Naive thymus-derived CD8-positive, alpha-beta T cell (primary cell): ENCODE measurements at places on chromosomes 2 and 18. TPM values are rescaled to one million over a fixed set of nuclear protein-coding genes. Genes with fewer than 3 reads are reported as not detected.
A peak's percentile ranks its signal among the peaks of the same experiment; 100 is the strongest.

DNA sequence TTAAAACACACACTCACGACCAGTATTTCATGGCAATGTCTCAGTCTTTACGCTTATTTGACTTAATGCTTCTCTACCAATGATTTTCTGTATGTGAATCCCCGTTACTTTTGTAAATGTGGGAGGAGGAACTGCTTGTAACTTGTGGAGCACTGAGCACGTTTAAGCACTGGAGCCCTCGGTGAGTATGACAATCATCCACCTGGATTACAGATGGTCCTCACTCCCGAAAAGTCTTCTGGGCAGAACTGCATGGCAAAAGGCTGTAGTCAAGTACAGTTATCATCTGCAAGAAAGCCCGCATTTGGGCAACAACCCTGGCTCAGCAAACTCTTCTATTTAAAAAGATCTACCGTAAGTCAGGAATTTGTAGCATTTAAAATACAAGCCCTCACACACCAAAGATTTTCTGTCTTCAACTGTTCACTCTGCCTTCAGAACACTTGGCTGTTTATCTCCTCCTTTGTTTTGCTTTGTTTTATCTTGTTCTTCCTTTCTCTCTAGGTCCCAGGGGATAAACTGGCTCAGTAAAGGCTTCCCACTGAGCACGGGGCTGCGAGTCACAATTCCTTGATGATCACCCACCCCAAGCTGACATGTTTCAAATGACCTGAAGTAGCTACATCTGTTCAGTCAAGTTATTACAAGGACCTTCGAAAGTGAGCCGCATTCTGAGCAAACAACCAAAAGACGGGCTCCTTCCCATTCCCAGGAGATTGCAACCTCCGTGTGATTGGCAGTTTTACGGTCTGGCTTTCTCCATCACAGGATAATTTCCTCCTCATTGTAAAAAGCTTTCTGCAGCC lies 102.2 kb downstream of the DLGAP1 start:
- H3K4me1 ChIP-seq = no peaks in the 10 kb centered on the region
- no peaks in the 10 kb centered on the region for H3K36me3 ChIP-seq
- H3K27me3 ChIP-seq = peaks cover 8% of the 10 kb centered on the region
- no peak overlapping the region for H3K4me3 ChIP-seq

G6PC2 gene
- not detected for total RNA-seq

DNA sequence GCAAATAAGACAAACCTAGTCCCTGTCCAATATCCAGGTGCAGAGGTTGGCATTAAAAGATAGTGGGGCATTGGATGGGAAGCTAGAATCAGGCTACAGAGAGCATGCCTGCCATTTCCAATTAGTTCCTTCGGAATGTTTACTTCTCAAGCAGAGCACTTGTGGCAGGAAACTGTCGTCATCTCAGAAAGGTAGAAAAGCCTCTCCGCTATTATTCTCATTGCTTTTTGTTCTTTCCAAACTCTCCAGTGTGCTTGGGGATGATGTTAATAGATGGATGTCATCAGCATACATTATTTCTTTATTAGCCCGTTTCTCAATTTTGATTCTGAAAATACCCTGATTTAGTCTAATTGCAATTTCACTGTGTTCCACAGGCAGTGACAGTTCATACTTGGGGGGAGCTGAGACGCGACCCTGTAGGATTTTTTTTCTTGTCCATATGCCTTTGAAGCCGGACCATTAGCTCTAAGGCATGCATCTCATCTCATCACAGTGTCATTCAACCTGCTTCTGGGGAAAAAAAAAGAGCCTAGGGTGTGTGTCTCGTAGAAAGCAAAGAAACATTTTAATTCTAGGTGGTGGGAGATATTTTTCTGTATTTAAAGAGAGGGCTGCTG lies 7.7 kb downstream of the ASB18 start:
- peaks cover 63% of the 10 kb centered on the region for H3K27me3 ChIP-seq
- no peaks in the 10 kb centered on the region for H3K36me3 ChIP-seq
- no peak for DNase-seq
- no peak overlapping the region for H3K27ac ChIP-seq
- H3K4me1 ChIP-seq = no peaks in the 10 kb centered on the region
- H3K4me3 ChIP-seq = no peak overlapping the region

GRCh38 chr2:230925443-230925878 lies 419 bp upstream of the GPR55 start:
- H3K27ac ChIP-seq = peak overlapping the region; percentile 92
- peaks cover 21% of the 10 kb centered on the region for H3K4me1 ChIP-seq
- H3K27me3 ChIP-seq = no peaks in the 10 kb centered on the region
- peak overlapping the region; percentile 90 for H3K4me3 ChIP-seq

DNA sequence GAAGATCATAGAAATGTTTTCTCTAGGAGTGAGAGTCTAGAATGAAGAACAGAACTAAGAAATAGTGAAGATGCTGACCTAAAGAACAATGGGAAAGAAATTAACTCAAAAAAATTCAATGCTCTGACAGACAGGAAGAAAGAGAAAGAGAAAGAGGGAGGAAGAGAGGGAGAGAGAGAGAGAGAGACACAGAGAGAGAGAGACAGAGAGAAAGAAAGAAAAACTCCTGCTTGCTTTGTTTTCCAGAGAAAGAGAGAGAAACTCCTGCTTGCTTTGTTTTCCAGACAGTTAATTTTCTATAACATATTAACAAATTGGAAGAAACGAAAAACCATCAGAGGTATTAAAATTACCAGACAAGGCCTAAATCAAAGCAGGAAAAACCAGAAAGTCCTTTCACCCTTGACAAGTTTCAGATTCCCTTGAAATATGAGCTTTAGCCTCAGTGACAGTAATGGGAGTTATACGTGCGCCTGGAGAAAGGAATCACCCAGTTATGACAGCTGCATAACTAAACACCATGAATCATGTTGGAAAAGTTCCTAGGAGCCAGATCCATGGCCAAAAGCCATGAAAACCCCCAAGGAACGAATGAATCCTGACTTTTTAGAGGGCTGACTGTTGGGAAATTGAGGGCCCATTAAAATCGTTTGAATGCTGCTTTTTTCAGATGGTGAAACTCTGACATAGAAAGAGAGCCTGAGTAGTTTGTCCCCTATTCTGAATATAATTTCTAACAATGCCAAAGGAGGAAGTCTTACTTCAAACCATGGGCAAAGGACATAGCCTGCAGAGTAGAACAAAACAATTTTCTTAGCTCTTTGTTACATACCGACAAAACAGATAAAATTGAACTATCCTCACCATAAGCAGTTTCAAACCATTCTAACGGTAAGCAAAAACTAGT lies 228.6 kb upstream of the CHST9 start:
- no peak overlapping the region for H3K27ac ChIP-seq
- no peaks in the 10 kb centered on the region for H3K36me3 ChIP-seq
- DNase-seq = no peak
- H3K4me3 ChIP-seq = no peak overlapping the region

RASGRP3 gene
- total RNA-seq = 3.7 TPM

- H3K27ac ChIP-seq = peak overlapping the region; percentile 43
- H3K36me3 ChIP-seq = peaks cover 36% of the 10 kb centered on the region
Observed at GRCh38 chr18:63262369-63263335, 56.9 kb downstream of the BCL2 start.

- no peaks in the 10 kb centered on the region for H3K4me1 ChIP-seq
- no peaks in the 10 kb centered on the region for H3K27me3 ChIP-seq
- H3K4me3 ChIP-seq = no peak overlapping the region
- H3K27ac ChIP-seq = no peak overlapping the region
- DNase-seq = no peak
- no peaks in the 10 kb centered on the region for H3K36me3 ChIP-seq
Observed at GRCh38 chr2:20593072-20594034, 57.5 kb downstream of the HS1BP3 start.

DNA sequence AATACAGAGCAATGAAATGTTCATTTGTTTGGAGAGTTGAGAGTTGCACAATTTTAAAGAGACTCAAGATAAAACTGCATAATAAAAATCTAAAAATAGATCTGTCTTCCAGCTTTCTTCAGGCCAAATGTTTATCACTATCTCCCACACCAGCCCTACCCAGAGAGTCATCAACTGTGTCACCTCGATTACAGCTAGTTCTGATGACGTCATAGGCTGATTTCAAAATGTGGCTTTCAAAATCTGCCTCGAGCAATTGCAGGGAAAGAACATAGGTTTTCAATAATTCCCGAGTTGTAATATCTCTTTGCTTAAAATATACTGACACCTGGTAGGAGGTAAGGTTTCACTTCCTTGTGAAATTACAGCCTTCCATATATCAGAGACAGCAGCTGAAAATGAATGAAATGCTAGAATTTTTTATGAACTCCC lies 677.6 kb upstream of the ID2 start:
- H3K27ac ChIP-seq = no peak overlapping the region
- no peak overlapping the region for H3K4me3 ChIP-seq
- no peaks in the 10 kb centered on the region for H3K27me3 ChIP-seq
- H3K4me1 ChIP-seq = peaks cover 3% of the 10 kb centered on the region

EVX2 gene
- not detected for total RNA-seq

GRCh38 chr2:74822771-74823566 lies 11.0 kb upstream of the HK2 start:
- no peaks in the 10 kb centered on the region for H3K36me3 ChIP-seq
- no peak overlapping the region for H3K27ac ChIP-seq
- H3K4me3 ChIP-seq = no peak overlapping the region
- DNase-seq = no peak

GRCh38 chr2:218006741-218007140 lies 3.9 kb upstream of the TNS1 start:
- H3K4me1 ChIP-seq = peaks cover 14% of the 10 kb centered on the region
- DNase-seq = no peak
- H3K27me3 ChIP-seq = peaks cover 33% of the 10 kb centered on the region
- H3K36me3 ChIP-seq = no peaks in the 10 kb centered on the region

PDK1 gene
- 64.9 TPM for total RNA-seq

GRCh38 chr18:22551536-22552151 lies 133.9 kb upstream of the CTAGE1 start:
- H3K4me3 ChIP-seq = no peak overlapping the region
- no peaks in the 10 kb centered on the region for H3K4me1 ChIP-seq
- H3K36me3 ChIP-seq = no peaks in the 10 kb centered on the region
- no peak overlapping the region for H3K27ac ChIP-seq

GRCh38 chr2:155696571-155696970 lies 636.0 kb downstream of the NR4A2 start:
- no peak overlapping the region for H3K27ac ChIP-seq
- H3K36me3 ChIP-seq = no peaks in the 10 kb centered on the region
- peaks cover 4% of the 10 kb centered on the region for H3K27me3 ChIP-seq
- no peak overlapping the region for H3K4me3 ChIP-seq
- no peak for DNase-seq
- H3K4me1 ChIP-seq = peaks cover 2% of the 10 kb centered on the region

DRC1 gene
- total RNA-seq = not detected

DNA sequence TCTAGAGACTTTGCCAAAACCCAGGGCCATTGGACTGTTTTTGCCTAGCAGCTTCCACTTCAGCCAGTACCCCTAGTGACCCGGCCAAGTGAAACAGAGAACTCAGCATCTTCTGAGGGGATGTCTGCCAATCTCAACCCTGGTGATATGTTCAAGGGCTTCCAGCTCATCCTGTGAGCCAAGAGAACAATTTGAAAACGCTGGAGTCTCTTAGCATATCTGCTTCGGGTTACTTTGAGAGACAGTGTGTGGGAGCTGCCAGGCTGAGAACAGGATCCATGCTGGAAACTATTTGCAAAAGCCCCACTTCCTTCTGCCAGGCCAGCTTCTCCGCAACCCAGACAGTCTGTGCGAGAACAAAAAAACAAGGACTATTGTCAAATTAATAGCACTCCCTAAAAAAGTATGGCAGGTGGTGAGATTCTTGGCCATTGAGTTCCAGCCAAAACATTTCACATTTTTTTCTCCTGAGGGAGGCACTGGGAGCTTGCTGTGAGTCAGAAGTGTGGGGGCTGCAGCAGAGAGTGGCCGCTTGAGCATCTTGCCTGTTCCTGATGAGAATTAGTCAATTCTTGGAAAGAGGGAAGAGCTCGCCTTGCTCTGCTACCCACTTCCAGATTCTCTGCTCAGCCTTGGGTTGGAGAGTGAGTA lies 395.6 kb upstream of the TRIB2 start:
- no peaks in the 10 kb centered on the region for H3K4me1 ChIP-seq
- no peak overlapping the region for H3K4me3 ChIP-seq
- no peaks in the 10 kb centered on the region for H3K27me3 ChIP-seq
- H3K36me3 ChIP-seq = no peaks in the 10 kb centered on the region
- no peak overlapping the region for H3K27ac ChIP-seq

DNA sequence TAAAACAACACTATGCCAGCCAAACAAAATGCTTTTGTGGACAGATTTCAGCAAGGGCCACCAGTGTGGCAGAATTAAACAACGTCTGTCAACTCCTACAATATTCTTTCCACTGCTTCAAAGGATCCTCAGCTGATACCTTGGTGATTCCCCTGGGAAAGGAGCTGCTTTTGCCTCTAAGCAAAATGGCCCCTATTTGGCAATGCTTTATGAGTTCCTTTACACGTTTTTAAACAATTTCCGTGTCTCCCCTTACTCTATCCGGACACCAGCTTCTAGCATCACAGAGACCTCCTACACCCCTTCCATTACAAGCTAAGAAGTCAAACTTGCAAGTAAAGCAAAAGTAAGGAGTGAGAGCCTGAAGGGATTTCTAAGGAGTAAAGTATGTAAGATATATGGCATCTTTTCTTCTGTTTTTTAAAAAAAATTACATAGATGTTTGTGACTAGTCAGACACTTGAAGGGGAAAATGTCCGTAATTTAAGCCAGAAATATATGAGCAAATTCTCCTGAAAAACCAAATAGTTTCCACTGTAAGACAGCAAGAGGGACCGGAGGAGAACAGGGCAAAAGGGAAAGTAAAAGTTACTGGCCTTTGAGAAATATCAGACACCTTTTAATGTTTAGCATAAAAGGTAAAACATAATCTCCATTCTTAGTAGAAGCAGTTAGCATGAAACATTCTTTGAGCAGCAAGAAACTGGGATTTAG lies 1.9 kb downstream of the SOS1 start:
- H3K36me3 ChIP-seq = peaks cover 21% of the 10 kb centered on the region
- H3K27ac ChIP-seq = peak overlapping the region; percentile 91
- DNase-seq = peak; percentile 7
- peaks cover 71% of the 10 kb centered on the region for H3K4me1 ChIP-seq
- peak overlapping the region; percentile 97 for H3K4me3 ChIP-seq
- H3K27me3 ChIP-seq = no peaks in the 10 kb centered on the region

DNA sequence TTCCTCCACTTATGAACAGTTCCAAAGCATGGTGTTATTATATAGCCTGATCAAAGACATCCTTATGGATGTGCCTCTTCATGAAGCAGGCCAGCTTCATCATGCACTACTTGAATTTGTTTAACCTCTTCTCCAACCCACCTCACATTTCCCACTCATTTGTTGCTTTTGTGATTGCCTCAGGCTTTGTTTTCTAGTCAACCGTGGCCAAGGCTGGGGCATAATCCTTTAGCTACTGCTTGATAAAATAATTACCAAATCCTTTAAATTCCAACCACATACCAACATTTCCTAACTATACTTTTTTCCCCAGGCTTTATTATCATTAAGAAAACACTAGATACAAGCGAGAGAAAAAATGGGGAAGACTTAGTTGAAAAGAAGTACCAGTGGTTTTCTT lies 39.6 kb upstream of the SCN1A start:
- no peaks in the 10 kb centered on the region for H3K36me3 ChIP-seq
- DNase-seq = no peak
- H3K4me1 ChIP-seq = no peaks in the 10 kb centered on the region
- H3K27me3 ChIP-seq = peaks cover 23% of the 10 kb centered on the region
- H3K4me3 ChIP-seq = no peak overlapping the region
- no peak overlapping the region for H3K27ac ChIP-seq
